ENCODE measurements at places on chromosomes 4 and X.

DNA sequence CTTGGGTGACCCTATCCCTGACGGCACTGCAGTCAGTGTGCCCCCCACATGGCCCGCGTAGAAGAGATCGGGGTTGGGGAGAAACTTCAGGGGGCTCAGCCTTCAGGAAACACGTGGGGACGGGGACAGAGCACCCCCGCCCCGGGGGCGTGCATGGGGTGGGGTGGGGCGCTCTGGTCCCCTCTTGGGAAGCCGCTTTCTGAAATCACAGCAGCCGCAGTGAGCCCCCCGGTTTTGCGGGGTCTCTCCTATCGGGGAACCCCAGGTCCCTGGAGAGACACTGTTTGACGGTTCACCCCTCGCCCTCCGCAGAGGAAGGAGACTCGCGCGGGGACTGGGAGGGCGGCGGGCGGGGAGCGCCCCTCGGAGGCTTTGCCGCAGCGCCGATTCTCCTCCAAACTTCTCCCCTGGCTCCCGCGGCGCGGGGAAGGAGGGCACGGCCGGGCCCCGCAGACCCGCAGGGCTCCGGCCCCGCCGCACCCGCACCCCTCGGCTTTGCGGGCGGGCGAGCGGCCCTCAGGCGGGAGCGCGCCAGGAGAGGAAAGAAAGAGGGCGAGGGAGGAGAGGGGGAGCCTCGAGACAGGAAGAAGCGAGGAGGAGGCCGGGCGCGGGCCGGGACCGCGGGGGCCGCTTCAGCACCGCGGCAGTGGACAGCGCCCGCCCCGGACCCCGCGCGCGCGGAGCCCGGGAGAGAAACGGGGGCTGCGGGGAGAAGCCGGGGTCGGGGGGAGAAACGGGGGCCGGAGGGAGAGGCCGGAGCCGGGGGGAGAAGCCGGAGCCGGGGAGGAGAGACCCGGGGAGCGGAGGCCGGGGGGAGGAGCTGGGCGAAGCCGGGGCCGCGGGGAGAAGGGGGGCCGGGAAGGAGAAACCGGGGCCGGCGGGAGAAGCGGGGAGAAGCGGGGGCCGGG lies 612 bp downstream of the CPLX1 start:
- no peak for DNase-seq

DNA sequence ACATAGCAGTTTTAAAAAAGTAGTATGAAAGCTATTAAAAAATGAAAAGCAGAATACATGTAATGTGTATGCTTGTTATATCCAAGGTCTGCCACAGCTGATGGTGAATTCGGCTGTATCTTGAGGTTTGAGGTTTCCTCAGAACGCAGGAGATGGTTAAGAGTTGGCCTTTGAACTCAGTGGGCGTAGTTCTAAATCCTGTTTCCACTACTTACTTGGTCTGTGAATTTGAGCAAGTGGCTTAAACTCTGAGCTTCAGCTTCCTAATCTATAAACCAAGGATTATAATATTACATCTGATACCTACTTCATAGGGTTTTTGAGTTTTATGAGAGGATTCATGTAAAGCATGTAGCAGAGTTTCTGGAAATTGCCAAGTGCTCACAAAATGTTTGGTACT lies 125.2 kb downstream of the STIM2 start:
- DNase-seq: no peak

DNA sequence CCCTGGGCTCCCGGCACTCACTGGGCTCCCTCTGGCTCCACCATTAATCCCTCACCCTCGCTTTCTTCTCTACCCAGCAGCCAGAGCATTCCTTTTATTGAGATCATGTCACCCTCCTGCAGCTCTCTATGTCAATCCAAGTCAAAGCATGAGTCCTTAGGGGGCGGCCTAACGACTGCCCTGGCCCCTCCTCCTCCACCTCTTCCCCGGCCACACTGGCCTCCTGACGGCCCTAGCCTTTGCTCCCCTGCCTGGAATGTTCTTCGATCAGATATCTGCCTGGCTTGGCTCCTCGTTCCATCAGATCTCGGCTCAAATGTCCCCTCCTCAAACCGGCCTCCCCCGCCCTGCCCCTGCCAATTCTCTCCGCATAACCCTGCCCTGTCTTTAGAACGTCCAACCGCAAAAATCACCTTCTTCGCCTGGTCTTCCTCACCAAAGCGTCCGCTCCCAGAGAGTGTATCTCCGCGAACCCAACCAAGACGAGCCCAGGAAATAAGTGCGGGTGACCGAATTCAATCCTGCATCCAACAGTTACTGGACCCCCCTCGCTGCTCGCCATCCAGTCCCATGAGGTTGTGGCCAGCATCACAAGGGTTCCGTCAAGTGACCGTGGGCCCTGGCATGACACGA lies 722 bp upstream of the PNCK start:
- DNase-seq: no peak

- DNase-seq: peak; percentile 95
These were observed at the start of gene ZNF141 for GRCh38 chr4:337143-337931. TSS of gene ZNF141 (plus strand) at chr4:337814. CDS start at chr4:337984, 170 bp downstream.

DNA sequence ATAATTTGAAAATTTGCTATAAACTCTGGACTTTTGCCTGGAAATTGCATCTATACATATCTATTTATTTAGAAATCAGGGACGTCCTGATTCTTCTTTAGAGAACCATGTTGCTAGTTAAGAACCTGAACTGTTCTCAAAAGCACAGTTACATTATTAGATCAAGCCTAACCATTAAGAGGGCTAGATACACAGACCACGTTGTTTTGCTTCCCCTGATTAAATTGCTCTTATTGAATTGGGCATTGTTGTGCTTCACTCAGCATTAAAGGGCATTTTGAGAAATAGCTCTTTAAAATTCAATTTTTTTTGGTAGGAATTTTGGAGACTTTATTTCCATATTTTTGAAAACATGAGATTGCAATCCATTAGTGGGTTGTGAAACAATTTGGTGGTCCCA lies 44.4 kb downstream of the FIP1L1 start:
- DNase-seq: no peak

- DNase-seq: peak; percentile 88
These were observed 118.3 kb upstream of the ETNPPL start for GRCh38 chr4:108881190-108881589.

DNA sequence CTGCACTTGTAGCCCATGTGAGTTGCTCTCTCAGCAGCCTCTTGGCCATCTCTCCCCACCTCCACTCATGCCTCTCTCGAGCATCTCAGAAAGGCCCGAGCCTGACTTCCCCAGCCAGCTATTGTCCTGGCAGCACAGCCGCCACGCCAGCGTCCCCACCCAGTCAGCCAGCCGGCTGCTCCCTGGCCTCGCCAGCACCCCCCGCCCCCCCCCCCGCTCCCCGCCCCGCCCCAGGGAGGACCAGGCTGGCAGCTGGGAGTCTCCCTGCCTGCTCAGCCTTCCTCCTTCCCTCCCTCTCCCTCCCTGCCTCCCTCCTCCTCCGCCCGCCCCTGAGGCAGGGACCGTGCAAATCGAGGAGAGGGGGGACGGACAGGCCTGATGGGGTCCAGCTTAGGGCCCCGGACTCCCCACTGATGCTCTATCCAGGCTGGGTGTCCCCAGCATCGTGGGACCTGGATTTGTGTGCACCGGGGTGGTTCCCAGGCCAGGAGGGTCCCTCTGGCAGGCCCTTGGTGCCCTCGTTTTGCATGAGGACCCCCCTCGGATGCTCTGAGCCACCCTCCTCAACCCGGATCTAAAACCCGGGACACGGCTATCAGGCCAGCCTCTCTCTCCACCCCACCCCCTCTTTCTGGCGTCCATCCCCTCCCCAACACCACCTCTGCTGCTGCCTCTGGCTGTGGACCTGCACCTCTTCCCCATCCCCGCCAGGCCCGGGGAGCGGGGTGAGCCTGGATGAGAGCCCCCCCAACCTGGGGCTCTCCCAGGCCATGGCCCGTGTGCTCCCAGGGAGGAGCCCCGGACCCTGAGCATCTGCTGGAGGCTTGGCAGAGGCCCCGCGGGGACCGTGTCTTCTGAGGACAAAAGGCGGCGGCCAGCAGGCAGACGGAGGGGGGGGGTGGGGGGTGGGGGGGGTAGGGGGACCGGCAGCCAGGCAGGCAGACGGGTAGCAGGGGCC lies at the start of gene GPR173:
TSS of gene GPR173 (plus strand) at position 621 of the 958 bp plus-strand sequence. CDS start 27,833 bp downstream, outside the sequence.
- DNase-seq: peak; percentile 44

GRCh38 chrX:110265661-110266060 lies 52.2 kb downstream of the AMMECR1 start:
- DNase-seq: no peak

DNA sequence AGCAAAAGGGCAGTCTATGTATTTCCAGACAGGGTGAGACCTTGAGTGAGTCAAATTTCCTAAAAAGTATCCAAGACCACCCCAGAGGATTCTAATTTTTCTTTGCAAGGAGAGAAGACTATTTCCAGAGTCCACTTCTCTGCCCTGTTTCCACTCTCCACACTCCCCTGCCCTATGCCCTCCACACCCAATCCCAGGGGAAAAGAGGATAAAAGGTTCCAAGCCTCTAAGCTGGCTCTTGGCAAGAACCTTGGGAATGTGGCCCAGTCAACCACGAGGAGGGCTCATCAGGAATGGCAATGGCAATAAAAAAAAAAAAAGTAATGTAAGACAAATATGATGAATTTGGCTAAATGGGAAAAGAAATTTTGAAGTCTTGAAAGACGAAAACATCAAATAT lies 65.9 kb downstream of the SRPX start:
- DNase-seq: no peak

DNA sequence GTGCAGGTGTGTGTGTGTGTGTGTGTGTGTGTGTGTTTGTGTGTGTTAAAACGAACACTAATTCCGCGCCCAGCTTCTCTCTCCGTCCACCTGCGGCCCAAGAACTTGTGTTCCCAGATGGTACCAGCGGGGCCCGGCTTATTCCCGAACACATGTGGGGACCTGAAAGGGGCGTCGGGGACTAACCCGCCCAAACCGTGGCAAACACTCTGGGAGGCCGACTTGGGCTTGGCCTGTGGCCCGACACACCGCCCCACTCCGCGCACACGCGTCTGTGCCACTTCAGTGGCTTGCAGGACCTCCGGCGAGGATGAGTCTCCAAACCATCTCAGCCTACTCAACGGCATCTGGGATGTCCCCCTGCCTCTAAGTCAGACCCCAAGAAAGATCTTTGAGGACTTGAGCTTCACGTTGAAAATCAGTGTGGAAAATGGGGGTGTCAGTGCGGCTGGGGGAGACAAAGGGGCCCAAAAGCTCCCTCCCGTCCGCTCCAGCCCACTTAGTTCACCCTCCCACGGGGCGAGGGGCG lies 790 bp upstream of the HHIP start:
- no peak for DNase-seq

DNA sequence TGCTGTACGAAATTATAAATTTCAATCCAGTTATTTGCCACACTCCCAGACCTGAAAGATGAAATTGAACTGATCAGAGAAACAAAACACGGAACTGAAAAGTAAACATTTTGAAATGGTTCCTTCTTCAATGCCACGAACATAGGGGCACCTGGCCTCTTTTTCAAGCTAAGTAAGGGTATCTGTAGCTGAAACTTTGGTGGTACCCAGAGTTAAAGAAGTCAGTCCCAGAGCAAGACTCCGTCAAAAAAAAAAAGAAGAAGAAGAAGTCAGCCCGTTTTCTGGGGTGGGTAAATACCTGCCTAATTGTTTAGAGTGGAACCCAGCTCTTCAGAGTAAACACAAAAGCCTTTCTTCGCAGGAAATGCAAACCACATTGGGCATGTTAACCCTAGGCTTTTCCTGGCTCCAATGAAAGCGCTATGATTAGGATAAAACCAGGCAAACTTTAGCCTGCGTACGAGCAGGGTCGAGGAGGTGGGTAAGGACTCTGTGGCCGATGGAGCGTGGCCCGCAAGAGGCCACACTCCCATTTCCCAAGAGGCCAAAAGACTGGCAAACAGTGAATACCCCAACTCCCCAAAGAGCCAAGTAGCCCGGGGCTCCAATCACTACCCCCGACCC lies 1.3 kb downstream of the ANTXR2 start:
- no peak for DNase-seq

DNA sequence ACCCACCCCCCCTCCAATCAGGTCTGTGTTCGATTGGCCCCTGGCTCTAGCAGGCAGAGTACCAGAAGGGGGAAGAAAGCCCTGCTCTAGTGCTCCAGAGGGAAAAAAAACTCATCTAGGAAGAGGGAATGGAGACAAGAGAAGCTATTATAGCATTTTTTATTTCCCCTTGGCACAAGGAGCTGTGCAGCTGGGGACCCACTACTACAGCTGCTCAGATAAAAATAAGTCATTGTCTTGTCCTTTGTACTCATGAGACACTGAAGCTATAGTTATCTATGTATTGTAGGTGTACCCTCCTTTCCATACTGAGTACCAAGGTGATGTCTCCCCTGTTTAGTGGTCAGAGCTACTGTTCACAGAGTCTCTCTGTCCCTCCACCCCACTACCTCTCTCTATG lies 14.3 kb downstream of the CCDC160 start:
- DNase-seq: no peak

- no peak for DNase-seq
These were observed 539.8 kb downstream of the ADGRL3 start for GRCh38 chr4:61739887-61740286.

- DNase-seq: no peak
These were observed 76.2 kb upstream of the SCOC start for GRCh38 chr4:140297221-140297570.

DNA sequence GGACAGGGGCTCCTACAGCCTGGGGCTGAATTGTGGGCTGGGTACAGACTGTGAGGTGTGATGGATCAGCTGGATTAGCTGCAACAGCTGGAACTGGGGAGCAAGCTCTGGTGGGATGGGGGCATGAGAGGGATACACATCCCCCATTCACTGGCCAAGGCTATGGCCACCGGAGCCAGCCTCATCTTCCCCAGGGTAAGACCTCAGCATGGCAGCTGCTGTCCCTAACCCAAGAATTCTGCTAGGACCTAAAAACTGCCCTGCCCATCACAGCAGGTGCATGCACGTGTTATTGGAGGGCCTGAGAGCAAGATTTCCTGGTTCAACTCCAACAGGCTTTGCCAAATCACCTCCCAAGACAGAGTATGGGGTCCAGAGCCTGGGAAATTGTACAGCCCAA lies 258.6 kb upstream of the AGTR2 start:
- no peak for DNase-seq

DNA sequence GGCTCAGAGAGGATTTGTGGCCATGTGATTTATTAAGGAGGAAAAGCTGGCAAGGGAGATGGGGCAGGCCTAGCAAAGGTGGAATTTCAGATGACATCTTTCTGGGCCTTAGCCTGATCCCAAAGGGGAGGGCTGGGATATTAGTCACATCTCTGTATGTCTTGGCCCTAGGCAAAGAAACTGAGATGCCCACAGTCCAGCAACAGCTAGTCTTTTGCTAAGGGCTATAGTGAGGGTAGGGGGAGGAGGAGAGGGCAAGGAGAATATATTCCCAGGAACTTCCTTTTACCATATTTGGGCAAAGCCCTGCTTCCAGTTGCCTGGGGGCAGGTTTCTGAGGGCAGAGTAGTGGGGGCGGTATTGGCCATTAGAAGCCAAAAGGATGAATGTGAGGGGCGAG lies 209.8 kb upstream of the NR3C2 start:
- no peak for DNase-seq

GRCh38 chr4:124710015-124710741 lies 2.4 kb downstream of the ANKRD50 start:
- DNase-seq: no peak

GRCh38 chr4:109295081-109295480 lies 7.4 kb downstream of the COL25A1 start:
- DNase-seq: no peak

DNA sequence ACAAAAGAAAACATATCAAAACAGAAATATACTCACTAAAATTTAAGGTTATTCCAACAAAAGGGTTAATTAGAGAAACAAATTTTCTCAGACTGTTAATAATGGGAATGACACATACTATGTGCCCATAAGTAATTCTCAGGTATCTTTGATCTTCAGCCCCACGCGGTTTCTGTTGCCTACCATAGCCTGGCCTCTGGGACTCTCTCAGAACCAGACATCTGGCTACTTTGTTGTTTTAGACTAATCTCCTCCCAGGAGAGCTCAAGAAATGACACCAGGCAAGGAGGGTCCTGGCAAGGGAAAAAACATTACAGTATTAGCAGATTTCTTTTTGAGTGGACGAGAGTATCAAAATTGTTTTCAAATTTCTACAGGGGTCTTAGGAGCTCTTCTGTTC lies 43.7 kb downstream of the SLC10A7 start:
- no peak for DNase-seq

Measured in fibroblast of skin of left quadriceps (primary cell).